ENCODE measurements at places on chromosomes 4 and X.

- no peak for DNase-seq
These were observed 728 bp downstream of the UBA6 start for GRCh38 chr4:67700116-67700737.

GRCh38 chrX:81866873-81867272, 665.0 kb downstream of the SH3BGRL start:
- no peak for DNase-seq

DNA sequence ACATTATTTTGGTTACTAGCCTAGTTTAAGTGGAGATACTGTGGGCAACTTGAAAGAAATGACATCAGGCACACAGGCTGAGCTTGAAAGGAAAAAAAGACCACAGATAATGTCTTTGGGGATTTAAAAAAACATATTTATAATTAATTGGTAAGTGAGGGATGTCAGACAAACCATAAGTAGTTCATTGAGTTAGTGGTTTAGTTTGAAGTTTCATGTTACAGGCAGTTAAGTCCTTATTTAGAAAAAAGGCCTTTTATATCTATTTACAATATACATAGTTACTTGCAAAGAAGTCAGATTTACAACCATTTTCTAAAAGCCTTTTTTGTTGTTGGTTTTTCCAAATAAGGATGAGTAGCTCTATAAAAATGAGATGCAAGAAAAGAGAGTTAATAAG, 89.2 kb downstream of the CDS1 start:
- no peak for DNase-seq

DNA sequence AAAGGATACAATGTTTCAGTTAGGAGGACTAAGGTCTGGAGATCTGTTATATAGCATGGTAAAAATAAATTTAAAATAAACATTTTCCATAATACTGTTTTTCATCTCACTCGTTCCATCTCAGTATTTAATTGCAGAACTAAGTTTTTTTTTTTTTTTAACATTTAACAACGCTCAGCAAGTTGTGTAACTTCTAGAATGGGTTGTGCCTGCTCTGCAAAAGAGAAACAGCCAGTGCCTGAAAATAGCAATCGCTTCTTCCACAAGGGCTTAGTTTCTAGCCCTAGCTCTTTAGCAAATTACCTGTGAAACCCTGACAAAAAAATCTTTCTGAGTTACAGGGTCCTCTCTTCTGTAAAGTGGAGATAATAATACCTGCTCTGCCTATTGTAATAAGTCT, 41.9 kb downstream of the CNGA1 start:
- no peak for DNase-seq

DNA sequence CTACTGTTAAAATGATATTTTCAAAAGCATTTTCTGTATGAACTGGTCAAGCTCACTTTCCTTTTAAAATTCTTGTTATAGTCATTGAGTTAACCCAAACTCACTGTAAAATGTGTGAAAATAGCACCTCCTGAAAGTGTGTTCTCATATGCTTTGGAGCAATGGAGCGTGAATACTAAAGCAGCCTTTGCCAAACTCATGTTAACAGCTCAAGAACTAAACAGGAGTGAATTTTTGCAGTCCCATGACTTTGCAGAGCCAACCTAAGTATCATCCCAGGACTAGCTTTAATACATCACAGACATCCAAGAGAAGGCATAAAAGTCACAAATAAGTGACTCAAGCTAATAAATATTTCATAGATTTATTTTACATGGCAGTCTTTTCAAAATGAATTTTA, 2.3 kb downstream of the AMMECR1 start:
- no peak for DNase-seq

DNA sequence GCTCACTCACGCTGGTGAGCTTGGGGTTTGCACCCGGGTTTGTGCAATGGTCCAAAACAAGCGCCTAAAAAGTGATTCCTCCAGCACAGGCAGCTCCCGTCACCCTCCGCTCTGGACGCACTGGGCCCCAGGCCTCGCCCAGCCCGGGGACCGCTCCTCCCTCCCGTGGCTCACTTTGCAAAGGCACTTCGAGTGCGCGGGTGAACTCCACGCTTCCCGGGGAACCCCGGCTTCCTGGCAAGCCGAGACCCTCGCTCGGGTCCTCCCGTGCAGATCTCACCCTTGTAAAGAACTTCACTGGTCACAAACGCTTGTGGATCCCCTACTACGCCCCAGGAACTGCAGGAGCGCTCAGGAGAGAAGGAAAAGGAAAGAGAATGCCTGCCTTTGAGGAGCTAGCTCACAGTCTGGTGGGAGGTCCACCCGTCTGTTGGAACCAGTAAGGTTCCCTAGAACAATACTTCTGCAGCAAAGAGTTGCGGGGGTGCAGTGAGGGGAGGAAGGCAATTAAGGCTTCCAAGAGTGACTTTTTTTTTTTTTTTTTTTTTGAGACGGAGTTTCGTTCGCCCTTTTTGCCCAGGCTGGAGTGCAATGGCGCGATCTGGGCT, at the start of gene CTPS2:
Gene CTPS2, minus strand, starts transcription at position 122 of the 608 bp plus-strand sequence. CDS start 9,767 bp downstream, outside the sequence.
- DNase-seq: peak; percentile 33

- DNase-seq: no peak
These were observed 502.9 kb upstream of the SLIT2 start for GRCh38 chr4:19748519-19749479.

DNA sequence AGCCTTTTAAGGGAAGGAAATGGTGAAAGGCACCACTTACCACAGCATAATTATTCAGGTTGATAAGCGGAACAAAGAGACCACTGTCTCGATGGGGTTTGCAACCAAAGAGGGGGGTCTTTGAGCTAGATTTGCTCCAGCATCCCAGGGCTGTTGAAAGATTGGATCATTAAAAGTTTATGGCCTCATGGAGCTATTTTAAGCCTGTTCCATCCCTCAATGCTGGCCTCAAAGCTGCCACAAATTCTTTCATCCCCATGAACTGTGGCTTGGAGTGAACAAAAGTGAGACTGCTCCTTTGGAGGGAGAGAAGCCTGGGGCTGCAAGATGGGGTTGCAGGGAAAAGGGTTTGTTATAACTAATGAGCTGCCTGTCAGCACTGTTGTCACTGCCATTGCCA, 209.8 kb downstream of the RTL9 start:
- DNase-seq: no peak

DNA sequence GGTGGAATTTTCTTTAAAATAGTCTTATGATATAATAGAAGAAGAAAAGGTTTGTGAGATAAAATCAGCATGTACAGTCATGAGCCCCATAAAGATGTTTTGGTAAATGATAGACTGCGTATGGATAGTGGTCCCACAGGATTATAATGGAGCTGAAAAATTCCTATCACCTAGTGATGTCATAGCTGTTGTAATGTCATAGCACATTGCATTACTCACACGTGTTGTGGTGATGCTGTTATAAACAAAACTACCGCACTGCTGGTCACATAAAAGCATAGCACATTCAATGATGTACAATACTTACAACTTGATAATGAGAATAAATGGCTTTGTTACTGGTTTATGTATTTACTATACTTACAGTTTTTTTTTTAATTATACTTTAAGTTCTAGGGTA, 715.2 kb upstream of the HTR2C start:
- DNase-seq: no peak

DNA sequence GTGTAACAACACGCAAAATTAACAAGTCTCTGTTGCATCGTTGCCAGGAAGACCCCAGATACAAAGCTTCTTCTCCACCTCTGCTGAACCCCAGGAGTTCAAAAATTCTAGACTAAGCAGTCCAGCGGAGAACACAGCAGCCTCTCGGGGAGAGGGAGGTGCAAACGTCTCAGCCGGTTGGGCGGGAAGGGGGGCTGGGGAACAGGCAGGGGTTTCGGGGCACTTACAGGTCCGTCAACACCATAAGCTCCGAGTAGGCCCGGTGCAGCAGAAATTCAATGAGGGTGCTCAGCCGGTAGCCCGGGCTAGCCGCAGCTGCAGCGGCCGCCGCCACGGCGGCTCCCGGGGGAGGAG, 394 bp downstream of the MED14 start:
- DNase-seq: no peak

- peak; percentile 71 for DNase-seq
These were observed at the start of gene GNPDA2 for GRCh38 chr4:44726038-44726871. Gene GNPDA2, minus strand, starts transcription at chr4:44726556. Its CDS starts 4,349 bp downstream, at chr4:44722207.

GRCh38 chr4:57442831-57443291, 332.7 kb upstream of the IGFBP7 start:
- no peak for DNase-seq

DNA sequence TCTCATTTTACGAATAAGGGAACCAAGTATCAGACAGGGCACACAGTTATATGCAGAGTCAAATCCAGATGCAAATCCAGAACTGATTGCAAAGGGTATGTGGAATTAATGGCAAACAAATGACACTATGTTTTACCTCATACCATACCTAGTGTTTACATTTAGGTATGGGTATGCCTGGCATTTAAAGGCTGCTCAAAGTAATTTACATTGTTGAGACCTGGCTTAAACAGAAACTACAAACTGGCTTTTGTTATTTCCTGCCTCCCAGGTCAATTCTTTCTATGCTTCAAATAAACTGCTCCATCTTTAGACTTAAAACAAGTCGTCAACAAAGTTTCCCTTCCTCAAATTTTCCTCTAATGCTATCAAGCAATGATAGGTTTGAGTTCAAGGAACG, 33.7 kb downstream of the ANKRD17 start:
- no peak for DNase-seq

DNA sequence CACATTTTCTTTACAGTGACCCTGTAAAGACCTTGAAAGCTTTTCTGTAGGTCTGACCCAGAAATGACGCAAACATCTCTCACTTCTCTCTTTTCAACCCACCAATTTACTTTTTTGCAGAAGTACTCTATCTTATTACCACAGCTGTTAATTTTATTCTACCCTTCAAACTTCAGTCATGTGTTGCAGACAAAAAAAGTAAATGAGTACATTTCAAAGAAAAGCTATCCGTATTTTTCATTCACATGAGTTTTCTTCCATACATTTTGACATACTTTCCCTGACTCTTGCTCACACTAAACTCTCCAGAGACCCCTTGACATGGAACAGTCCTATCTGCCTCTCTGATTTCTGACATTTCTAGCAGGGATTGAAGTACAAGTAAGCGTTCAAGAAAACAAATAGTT, 51.7 kb downstream of the SLC7A11 start:
- no peak for DNase-seq

- DNase-seq: no peak
These were observed 60.6 kb upstream of the CFAP47 start for GRCh38 chrX:35858906-35859305.

DNA sequence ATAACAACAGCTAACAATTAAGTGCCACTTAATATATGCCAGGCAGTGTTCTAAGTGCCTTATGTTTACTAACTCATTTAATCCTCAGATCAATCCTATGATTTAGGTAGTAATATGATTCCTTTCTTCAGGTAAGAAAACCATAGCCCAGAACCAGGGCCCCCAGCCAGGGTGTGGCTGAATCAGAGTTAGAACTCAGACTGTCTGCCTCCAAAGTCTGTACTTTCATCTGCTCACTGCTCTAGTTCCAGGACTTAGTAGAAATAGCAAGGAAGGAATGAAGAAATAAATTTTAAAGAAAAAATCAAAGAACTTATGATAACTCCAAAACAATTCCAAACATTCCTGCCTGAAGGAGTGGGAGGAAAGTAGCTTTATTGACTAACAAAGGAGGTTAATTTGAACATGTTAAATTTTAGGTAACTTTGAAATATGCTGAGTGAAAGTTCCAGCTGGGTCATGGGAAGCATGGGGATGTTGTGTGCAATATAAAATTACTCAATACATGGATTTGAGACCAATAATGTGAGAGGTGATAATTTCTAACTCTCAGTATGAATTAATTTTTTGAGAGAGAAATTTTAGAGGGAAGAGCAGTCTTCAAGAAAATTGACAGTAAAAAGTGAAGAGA, 8.8 kb upstream of the ADH1C start:
- no peak for DNase-seq

DNA sequence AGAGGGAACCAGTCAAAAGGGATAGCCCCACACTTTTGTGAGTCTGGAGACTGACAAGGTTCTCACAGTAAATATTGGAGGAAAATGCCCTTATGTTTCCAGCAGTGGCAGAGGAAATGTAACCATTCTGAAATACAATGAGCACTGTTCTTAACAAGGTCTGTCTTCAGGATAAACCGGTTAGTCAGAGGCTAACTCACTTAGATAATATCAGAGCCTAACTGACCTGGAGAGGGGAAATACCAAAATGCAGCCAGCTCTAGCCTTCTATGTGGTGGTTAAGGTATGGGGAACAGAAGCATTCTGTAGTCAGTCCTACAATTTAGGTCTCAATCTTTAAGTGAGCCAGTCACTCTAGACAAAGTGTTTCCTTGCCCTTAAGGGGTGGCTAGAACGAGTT, 70.8 kb downstream of the TBCK start:
- DNase-seq: no peak

- no peak for DNase-seq
These were observed 759.2 kb downstream of the DMD start for GRCh38 chrX:32451954-32452695.

- DNase-seq: no peak
These were observed 317 bp downstream of the CMC4 start for GRCh38 chrX:155070663-155070974.

- DNase-seq: no peak
These were observed 5.1 kb upstream of the FAT1 start for GRCh38 chr4:186728631-186729271.

DNA sequence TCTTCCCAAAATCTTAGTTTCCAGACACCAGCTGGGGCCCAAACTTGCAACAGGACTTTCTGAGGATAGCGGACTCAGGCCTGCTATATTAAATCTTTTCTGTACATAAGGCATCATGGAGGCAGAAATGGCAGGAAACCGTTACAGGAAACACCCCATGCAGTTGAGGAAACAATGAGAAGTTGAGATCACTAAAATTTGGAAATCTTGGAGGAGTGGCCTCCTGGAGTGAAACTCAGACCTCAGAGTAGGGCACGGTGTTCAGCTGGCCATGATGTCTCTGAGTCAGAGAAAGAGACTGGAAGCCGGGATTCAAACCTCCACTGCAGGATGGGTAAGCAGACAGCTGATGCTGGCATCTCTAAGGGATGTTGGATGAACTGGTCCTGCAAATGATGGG, 372.6 kb upstream of the CTSO start:
- no peak for DNase-seq

GRCh38 chr4:112370466-112370865, 73.3 kb downstream of the ALPK1 start:
- no peak for DNase-seq

DNA sequence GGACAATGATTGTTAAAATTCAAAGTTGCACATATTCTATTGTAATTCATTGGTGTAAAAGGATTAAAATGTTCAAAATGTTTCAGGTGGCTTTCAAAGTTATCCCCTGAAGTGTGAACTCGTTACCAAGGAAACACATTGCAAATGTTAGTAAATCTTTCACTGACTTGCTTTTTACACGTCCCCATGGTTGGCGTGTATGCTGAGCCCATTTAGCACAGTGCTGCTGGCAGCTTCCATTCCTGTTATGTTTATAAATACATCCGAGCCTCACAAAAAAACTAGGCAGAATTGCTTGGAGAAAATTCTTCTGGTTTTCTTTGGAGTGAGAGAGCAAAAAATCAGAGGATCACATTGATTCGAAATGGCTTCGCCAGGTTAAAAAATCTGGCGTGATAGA, 105.9 kb upstream of the HPGD start:
- DNase-seq: no peak

- no peak for DNase-seq
These were observed 216.2 kb upstream of the CTSO start for GRCh38 chr4:156169861-156170260.

Measured in stimulated activated CD4-positive, alpha-beta T cell treated with anti-CD3 and anti-CD28 coated beads, Interleukin-1b, Interleukin-23, amount 100 ng/mL, for 4 hours (primary cell).